T-cell (primary cell): ENCODE measurements at places on chromosomes 13 and 19. TPM values are rescaled to one million over a fixed set of nuclear protein-coding genes. Genes with fewer than 3 reads are reported as not detected.

DNA sequence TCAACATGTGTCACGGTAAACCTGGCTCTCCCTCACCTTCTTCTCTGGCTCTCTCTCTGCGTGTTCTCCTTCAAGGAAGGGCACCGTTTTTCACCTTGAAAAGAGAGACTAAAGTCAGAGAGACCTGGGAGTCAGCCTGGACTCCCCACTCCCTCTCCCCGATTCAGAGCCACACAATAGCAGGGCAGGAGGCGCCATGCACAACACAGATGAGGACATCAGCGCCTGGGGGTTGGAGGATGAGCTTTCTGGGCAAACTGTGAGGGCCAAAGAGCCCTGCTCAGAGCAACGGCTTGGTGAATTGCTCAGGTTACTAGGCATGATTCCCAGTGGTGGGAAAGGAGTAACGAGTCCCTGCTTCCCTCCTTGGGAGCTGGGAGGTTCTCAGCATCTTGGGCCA is 32.3 kb downstream of the HSPH1 start:
- no peaks in the 10 kb centered on the region for H3K27me3 ChIP-seq
- H3K4me1 ChIP-seq: no peaks in the 10 kb centered on the region
- H3K27ac ChIP-seq: no peak overlapping the region

GRCh38 chr13:94494026-94494425 is 14.5 kb upstream of the DCT start:
- no peaks in the 10 kb centered on the region for H3K4me1 ChIP-seq
- no peaks in the 10 kb centered on the region for H3K36me3 ChIP-seq
- H3K27me3 ChIP-seq: no peaks in the 10 kb centered on the region
- no peak for DNase-seq

DNA sequence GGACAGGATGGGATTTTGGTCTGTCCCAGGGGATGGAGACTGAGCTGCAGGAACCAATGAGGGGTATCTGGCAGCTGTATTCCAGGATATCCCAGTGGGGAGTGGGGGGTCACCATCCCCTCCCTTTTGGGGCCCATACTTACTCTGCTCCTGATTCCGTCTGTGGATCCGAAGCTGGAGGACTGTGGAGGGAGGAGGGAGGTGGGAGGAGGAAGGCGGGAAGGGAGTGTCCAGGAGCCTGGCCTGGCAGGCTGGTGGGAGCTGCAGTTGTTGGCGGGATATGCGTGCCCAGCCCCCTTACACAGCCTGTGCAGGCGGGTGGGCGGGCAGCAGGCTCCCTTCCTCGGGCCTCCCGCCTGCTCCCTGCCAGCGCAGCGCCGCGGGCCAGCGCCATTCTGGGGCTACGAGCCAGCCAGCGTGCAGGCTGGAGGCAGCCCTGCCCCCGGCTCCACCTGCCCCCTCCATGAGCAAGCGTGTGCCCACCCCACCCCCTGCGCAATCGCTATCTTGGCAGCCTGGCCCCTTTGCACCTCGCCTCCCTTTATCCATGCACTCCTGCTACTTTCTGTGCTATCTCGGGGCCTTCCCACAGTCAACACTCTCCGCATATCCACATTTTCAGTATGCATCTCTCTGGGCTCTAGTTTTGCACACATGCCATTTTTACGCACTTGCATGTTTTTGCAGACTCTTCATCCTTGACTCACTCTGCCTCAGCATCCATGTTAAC is 2.8 kb downstream of the MAMSTR start:
- H3K4me1 ChIP-seq: peaks cover 36% of the 10 kb centered on the region
- no peak overlapping the region for H3K4me3 ChIP-seq
- no peak overlapping the region for H3K27ac ChIP-seq
- no peaks in the 10 kb centered on the region for H3K27me3 ChIP-seq
- H3K36me3 ChIP-seq: no peaks in the 10 kb centered on the region

GRCh38 chr13:52011632-52012511 is at the start of gene ALG11:
TSS of gene ALG11 (plus strand) at chr13:52012398. CDS start at chr13:52012419, 21 bp downstream.
- H3K4me3 ChIP-seq: peak within 1 kb of the TSS; percentile 96
- DNase-seq: peak; percentile 99
- H3K36me3 ChIP-seq: no peaks in the 10 kb centered on the region
- peak within 1 kb of the TSS; percentile 59 for H3K27ac ChIP-seq

DNA sequence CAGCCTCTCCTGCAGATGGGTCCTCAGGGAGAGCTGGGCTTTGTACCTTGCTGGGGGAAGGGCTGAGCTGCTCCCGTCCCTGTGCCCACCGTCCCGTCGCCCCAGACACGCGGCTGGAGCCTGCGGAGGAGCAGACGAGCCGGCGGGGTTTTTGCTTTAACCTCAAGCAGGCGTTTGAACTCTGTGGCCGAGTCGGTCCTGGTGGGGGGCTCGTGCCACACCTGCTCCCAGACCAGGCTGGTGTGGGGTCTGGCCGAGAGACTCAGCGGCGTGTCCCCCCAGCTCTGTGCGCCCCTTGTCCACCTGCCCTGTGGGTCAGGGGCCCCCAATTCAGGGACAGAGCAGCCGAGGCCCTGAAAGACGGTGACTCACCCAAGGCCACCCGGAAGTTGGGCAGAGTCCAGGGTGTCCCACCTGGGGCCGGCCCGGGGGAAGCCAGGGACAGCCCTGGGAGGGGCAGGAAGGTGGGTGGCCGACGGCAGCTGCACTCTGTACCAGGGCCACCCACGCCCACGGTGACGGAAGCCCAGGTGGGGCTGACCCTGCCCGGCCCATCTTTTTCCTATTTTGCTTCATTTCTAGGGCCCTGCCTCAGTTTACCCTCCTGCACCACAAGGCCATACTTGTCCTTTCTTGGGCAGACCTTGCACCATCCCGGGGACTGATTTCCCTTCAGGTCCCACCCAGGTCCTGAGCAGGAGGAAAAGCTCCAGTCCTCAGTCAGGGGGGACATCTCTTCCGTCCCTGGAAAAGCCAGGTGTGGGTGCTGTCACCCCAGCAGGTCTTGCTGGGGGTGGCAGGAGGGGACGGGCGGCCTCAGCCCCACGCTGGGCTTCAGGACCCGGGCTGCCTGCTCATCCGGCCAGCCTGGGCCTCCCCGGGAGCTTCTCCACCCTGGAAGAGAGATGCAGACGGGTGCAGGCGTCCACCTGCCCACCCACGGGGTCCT is 5.3 kb downstream of the EFNA2 start:
- H3K4me1 ChIP-seq: peaks cover 2% of the 10 kb centered on the region
- peaks cover 96% of the 10 kb centered on the region for H3K27me3 ChIP-seq
- H3K36me3 ChIP-seq: no peaks in the 10 kb centered on the region
- no peak for DNase-seq
- no peak overlapping the region for H3K27ac ChIP-seq

DNA sequence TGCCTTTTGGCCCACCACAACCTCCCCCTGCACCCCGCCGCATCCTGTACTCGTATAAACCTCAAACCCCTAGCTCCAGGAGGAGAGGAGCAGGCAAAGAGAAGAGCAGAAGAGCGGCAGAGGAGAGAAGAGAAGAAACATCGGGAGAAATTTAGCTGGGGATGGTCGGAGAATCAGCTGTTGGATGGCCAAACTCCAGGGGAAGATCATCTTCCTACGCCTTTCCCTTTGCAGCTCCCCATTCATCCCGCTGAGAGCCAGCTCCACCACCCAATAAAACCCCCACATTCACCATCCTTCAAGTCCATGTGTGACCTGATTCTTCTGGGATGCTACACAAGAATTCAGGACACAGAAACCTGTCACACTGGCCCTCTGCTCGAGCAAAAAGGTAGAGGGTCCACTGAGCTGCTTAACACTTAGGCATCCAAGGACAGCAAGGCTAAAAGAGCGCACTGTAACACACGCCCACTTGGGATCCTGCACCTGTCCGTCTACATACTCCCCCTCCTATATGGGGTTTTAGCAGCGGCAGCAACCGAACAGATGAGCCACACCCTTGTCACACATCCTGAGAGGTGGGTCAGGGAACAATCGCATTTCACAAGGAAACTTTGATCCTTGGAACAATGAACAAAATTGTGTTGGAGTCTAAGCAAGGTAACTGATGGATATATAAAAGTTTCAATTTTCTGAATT is 51.6 kb upstream of the MIR17HG start:
- no peaks in the 10 kb centered on the region for H3K36me3 ChIP-seq
- no peak overlapping the region for H3K4me3 ChIP-seq
- H3K4me1 ChIP-seq: no peaks in the 10 kb centered on the region
- peaks cover 3% of the 10 kb centered on the region for H3K27me3 ChIP-seq
- DNase-seq: no peak
- H3K27ac ChIP-seq: no peak overlapping the region

DNA sequence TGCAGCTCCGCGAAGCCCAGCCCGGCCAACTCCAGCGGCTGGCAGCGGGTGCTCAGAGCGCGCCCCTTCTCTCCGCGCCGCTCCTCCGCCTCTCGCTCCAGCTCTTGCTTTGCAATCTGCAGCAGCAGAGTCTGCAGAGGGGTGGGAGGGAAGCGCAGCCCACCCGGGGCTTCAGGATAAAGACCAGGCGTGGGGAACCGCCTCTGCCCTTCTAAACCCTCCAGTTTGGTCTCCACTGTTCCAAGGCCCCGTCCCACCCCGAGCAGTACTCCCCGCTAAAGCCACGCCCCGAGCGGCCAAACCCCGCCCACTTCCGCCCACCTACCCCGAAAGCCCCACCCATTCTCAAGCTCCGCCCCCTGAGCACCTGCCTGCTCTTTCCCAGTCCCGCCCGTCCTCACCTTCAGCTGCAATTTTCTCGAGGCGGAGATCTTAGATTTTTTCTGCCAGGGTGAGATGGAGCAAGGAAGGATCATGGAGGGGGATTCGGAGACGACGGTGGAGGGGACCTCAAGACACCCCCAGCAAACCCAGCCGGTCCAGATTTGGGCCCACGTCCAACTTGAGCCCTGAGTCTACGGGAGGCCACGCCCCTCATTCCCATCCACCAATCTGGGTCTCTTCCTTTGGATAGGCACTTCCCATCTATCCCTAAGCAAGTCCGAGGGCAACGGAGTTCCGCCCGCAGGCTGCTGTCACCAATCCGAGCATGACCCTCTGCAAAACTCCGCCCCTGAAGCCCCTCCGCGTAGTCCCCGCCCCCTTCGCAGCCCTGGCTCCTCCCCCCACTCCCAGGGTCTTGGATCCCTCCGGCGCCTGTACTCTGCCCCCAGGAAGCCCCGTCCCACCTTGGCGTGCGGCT is 1.1 kb downstream of the TNNI3 start:
- DNase-seq: no peak
- peaks cover 65% of the 10 kb centered on the region for H3K27me3 ChIP-seq
- H3K4me1 ChIP-seq: peaks cover 40% of the 10 kb centered on the region

GRCh38 chr13:27006519-27007161 is 165.0 kb downstream of the USP12 start:
- H3K27ac ChIP-seq: no peak overlapping the region
- H3K36me3 ChIP-seq: no peaks in the 10 kb centered on the region
- H3K4me3 ChIP-seq: no peak overlapping the region
- peaks cover 37% of the 10 kb centered on the region for H3K27me3 ChIP-seq

GRCh38 chr19:14150041-14150769 is 13.8 kb upstream of the ASF1B start:
- peak overlapping the region; percentile 88 for H3K27ac ChIP-seq
- H3K4me3 ChIP-seq: peak overlapping the region; percentile 63
- peaks cover 20% of the 10 kb centered on the region for H3K4me1 ChIP-seq
- no peaks in the 10 kb centered on the region for H3K36me3 ChIP-seq
- no peak for DNase-seq

DNA sequence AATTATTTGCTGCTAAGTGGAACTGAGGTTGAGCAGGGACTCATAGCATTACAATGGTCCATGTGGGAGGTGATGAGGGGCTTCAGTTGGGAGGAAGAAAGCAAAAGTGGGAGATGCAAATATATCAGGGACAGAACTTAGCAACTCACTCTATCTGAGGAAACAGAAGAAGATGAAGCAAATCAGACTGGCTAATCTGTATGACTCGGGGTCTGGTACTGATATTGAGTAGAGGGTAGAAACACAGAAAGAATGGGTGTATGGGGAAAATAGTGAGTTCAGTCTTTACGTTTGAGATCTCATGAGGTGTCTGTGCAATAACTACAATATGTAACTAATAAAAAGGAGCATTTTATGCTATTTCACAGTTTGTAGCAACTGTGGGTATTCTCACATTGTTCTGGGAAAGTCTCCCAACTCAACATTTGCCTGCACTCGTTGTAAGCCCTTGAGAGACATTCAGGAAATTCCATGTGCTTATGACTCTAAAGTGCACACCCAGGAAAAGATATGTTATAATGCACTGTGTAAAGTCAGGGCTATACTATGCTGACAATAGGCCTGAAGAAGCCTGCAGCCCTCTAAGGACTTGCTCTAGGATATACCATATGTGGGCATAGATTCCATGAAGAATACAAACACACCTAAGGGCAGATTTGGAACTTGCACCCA is 183.5 kb downstream of the SPRY2 start:
- no peaks in the 10 kb centered on the region for H3K27me3 ChIP-seq
- H3K27ac ChIP-seq: no peak overlapping the region
- DNase-seq: no peak
- no peaks in the 10 kb centered on the region for H3K36me3 ChIP-seq
- no peak overlapping the region for H3K4me3 ChIP-seq
- no peaks in the 10 kb centered on the region for H3K4me1 ChIP-seq

- H3K4me1 ChIP-seq: no peaks in the 10 kb centered on the region
- no peak overlapping the region for H3K4me3 ChIP-seq
- no peaks in the 10 kb centered on the region for H3K27me3 ChIP-seq
- no peak overlapping the region for H3K27ac ChIP-seq
- H3K36me3 ChIP-seq: no peaks in the 10 kb centered on the region
These were observed 247.9 kb downstream of the MYO16 start for GRCh38 chr13:108877300-108877699.

GRCh38 chr19:13152356-13152973 is 2.3 kb downstream of the IER2 start:
- H3K4me1 ChIP-seq: peaks cover 61% of the 10 kb centered on the region
- H3K4me3 ChIP-seq: peak overlapping the region; percentile 100
- no peak for DNase-seq
- no peaks in the 10 kb centered on the region for H3K27me3 ChIP-seq

DNA sequence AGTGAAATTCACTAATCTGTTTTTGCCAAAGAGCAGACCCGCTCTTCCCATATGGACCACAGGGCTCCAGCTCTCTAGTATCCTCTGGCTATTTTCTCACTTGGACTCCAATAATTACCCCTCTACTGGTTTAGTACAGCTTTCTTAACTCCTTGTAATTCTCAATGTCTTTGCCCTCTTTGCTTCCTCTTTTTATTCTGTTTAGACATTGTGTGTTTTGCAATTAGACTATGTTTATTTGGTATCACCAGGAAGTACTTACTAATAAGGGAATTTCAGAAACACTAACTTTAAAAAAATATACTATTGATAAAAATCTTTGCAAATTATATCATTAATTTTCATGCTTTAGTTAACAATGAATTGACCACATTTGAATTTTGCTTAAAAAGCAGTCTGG is 111.6 kb upstream of the OBI1 start:
- no peak overlapping the region for H3K4me3 ChIP-seq
- no peaks in the 10 kb centered on the region for H3K27me3 ChIP-seq
- DNase-seq: no peak
- H3K4me1 ChIP-seq: no peaks in the 10 kb centered on the region
- no peaks in the 10 kb centered on the region for H3K36me3 ChIP-seq

- H3K36me3 ChIP-seq: no peaks in the 10 kb centered on the region
- no peak for DNase-seq
- H3K27ac ChIP-seq: no peak overlapping the region
- H3K27me3 ChIP-seq: no peaks in the 10 kb centered on the region
These were observed 81.7 kb downstream of the ZNF429 start for GRCh38 chr19:21587117-21587461.

- no peak for DNase-seq
- H3K27ac ChIP-seq: no peak overlapping the region
- H3K27me3 ChIP-seq: no peaks in the 10 kb centered on the region
- peaks cover 2% of the 10 kb centered on the region for H3K4me1 ChIP-seq
- no peaks in the 10 kb centered on the region for H3K36me3 ChIP-seq
These were observed 64.4 kb downstream of the WASF3 start for GRCh38 chr13:26621731-26622401.

HTR2A gene
- total RNA-seq: not detected

TEX101 gene
- total RNA-seq: not detected

ZNF726 gene
- total RNA-seq: 3.3 TPM

PBX4 gene
- 48.3 TPM for total RNA-seq

C19orf85 gene
- total RNA-seq: not detected

KCNN1 gene
- not detected for total RNA-seq

CASP14 gene
- not detected for total RNA-seq
